ENCODE measurements at places on chromosomes 12 and 14.

DNA sequence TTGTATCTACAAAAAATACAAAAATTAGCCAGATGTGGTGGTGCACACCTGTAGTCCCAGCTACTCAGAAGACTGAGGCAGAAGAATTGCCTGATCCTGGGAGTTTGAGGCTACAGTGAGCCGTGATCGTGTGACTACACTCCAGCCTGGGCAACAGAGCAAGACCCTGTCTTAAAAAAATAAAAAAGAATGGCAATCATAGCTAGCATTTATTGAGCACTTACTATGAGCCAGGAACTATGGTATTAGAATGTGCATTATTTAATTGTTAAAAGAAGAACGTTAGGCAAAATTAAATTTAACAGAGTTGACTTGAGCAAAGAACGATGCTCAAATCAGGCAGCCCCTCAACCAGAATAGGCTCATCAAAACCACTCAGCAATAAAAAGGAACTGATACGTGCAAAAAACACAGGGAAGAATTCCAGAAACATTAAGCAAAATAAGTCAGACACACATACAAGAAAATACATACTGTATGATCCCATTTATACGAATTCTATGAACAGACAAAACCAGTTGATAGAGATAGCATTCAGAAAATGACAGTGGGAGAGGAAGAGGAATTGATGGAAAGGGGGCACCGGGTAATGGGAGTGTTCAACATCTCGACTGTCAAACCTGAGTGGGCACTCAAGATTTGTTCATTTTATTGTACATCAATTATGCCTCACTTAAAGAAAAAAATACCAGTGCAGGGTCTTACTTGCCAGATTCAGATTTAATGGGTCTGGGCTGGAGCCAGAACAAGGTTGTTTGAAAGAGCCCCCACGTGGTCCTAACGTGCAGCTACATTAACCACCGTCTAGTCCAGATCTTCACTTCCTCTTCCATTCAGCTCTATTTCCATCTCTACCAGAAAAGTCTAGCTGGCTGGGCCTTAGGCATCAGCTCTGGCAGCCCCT is 8.0 kb downstream of the SCNN1A start:
- DNase-seq = no peak

DNA sequence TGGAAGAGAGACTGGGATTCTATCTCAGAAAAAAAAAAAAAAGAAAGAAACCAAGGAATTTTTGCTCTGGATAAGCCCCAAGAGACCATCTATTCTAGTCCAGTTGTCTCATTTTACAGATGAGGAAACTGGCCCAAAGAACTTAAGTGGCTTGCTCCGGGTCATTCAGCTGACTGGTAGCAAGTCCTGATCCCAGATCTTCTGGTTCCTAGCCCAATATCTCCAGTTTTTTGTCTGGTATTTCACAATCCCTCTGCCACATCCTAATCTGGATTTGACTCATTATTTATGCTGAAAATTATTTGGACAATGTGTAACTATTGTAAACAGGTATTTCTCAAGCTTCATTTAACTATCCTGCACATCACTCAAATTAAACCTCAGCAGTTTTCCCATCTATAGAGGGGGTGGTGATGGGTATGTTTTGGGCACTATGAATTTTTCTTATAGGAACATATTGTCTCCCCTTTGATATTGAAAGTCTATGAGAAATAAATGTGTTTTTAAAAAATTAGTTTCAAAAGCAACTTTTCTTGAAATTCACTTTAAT is 43.4 kb downstream of the PPP2R5E start:
- DNase-seq = no peak

DNA sequence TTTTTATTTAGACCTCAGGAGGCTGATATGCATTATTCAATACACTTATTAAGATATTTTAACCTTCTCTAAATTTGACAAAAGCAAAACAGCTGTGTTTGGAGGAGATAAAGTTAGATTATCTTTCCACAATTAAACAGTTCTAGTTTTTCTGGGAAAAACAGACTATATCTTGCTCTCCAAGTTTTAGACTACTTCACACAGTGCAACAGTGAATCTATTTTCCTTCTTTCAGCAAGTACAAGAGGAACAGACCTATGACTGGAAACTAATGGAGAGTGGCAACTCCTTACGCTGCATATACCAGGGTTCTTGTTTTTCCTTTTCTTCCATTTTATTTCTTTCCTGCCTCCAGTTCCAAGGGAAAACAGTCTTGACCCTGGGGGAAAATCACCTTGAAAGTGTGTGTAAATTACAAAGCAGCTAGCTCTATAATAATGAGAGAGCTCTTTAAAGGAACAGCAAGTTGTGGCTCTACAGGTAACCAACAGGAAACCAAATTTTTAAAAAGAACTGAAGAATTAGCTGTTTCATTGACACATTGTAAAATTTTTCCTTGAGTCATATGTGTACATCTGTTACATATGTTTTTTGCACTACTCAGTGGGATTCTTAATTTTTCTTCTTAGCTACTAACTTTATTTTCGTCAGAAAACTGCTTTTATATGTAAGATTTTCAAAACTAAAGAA is 27.4 kb downstream of the DNM1L start:
- DNase-seq = no peak

- DNase-seq = no peak
Observed at GRCh38 chr12:10068644-10069043, 30.1 kb downstream of the CLEC1A start.

DNA sequence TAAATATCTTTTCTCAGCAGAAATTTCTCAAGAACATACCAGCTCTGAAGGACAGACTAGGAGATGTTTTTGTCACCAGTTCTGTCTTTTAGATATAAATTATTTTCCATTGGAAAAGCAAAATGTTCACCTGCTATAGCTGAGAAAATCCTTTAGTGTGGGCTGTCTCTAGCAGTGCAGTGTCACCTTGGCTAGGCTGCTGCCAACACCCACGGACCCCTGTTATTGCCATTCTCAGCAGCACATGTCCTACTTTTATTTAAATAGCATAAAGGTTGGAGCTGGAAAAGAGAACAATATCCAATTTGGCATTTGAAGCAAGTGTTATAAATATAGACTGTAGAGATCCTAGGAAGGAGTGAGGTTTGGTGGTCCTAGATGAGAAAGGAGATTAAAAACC is 156.4 kb downstream of the TPH2 start:
- DNase-seq = no peak

DNA sequence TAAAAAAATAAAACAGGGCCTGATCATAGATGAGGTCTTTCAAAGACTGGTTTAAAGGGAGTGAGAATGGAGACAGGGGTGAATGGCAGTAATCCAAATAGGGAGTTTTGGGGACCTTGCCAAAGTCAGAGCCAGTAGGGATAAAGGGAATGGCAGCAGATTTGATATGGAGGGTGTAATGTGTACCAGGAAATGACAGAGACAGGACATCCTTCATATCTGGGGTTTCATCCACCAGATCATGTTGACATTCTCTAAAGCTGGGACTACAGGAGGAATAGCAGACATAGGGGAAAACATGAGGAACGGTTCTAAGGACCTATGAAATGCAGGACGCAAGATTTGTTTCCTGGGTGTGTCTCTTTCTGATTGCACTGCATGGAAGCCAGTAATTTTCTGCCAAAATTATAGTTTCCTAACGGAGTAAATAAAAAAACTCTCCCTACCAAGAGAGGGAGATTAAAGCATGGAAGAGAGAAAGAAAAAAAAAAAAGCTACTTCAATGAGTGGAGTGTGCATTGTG is 169.9 kb downstream of the PRKD1 start:
- no peak for DNase-seq

DNA sequence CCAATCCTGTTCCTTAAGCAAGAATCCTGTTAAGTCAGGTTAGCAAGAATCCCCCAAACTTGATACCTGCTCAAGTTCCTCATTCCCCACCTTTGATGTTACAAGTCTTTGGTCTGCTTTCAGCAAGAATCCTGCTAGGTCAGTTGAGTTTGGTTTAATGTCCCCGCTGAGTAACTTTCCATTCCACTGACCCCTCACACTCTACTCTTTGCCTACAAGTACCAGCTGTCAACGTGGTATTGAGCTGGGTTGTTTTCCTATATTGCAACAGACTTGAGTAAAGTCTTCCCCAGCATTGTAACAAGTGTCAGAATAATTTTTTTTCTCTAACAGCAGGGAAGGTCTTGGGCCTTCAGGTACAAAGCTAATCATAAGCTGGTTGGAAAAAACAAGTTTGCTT is 6.3 kb downstream of the PPM1H start:
- no peak for DNase-seq

DNA sequence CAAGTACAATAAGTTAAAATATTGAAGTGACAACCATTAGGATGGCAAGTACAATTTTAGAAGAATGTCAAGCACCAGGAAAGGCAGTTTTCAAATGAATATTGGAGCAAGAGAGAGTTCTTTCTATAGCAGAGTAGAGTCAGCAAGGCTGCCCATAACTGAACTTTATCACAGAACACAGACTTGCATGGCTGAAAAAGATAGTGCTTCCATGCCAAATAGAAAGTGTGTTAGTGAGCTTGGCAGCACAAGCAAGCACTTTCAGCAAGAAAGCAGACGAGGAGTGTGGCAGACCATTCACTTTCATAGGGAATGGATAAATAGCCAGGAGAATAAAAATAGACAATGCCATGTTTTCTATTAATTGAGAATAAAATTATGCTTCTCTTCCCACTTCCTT is 647.0 kb upstream of the MGAT4C start:
- DNase-seq = no peak

DNA sequence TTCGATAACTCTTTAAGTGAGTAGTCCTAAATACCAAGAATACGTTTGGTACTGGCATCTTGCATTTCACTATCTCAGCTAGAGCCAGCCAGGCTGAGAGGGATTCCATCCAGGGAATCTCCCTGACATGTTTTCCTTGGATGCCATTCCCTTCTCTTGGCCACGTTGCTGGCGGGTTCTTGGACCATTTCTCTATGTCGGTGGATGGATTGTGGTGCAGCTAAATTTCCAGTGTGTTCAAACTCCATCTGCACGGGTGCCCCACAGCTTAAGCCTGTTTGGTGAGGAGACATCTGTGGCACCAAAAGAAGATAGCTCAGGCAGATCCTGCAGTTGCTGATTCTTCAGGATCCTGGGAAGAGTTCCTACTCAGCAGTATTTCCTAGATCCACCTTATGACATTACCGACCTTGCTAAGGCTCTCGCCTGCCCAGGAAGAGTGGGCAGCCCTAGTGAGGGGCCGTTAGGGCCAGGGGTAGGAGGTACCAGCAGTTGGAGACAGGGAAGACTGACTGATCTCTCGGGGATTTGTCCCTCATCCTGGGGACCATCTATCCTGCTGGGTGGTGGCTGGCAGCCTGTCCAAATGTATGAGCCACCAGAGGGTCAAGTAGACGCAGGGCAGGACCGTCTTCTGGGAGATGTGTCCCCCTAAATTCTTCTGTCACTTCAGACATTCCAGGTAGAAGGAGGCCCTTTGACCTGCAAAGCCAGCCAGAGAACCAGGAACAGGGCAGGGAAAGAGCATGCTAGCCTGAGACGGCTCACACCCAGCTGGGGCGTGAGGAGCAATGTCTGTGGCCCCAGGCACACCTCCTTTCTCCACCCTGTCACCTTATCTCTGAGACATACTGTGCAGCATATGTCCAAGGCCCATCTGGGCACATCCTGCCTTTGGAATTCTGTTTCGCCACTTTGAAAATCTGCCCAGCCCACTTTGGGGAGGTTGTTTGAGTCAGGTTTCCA is 72.6 kb upstream of the CAPRIN2 start:
- no peak for DNase-seq

- no peak for DNase-seq
Observed at GRCh38 chr12:112191840-112192321, 66.5 kb downstream of the TRAFD1 start.

GRCh38 chr12:1650260-1650977 is 21.4 kb downstream of the WNT5B start:
- DNase-seq = no peak

- DNase-seq = no peak
Observed at GRCh38 chr12:119204131-119204530, 25.4 kb downstream of the HSPB8 start.

DNA sequence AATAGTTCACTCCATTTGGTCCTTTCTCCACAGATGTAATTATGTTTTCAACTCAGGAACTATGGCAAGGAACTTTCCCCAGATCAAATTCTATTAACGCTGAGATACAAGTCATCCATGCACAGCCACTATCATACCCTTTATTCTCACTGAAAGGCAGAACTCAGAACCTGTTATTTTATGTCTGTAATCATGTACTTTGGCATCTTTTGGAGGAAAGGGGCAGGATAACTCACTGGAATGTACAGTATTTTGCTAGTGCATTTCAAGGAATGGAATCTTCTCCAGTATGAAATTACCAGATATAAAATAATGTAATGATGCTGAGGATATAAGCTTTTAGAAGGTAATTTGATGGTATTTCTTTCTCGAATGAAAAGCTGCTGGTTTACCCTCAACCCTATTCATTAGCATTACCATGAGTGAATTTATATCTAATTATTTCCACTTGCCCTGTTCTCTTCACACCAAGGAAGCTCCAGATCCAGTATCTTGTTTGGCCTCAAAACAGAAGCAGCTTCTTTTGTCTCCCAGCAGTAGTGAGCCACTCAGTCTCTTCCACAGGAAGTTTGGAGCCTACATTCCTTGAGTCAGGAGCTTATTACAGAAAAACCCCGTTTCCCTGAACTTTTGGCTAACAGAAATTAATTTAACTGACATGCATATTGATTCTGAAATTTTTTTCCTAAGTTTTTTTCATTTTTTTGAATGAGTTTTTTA is 10.0 kb upstream of the AMHR2 start:
- DNase-seq = no peak

GRCh38 chr14:77582511-77582910 is 33.9 kb downstream of the SPTLC2 start:
- DNase-seq = no peak

DNA sequence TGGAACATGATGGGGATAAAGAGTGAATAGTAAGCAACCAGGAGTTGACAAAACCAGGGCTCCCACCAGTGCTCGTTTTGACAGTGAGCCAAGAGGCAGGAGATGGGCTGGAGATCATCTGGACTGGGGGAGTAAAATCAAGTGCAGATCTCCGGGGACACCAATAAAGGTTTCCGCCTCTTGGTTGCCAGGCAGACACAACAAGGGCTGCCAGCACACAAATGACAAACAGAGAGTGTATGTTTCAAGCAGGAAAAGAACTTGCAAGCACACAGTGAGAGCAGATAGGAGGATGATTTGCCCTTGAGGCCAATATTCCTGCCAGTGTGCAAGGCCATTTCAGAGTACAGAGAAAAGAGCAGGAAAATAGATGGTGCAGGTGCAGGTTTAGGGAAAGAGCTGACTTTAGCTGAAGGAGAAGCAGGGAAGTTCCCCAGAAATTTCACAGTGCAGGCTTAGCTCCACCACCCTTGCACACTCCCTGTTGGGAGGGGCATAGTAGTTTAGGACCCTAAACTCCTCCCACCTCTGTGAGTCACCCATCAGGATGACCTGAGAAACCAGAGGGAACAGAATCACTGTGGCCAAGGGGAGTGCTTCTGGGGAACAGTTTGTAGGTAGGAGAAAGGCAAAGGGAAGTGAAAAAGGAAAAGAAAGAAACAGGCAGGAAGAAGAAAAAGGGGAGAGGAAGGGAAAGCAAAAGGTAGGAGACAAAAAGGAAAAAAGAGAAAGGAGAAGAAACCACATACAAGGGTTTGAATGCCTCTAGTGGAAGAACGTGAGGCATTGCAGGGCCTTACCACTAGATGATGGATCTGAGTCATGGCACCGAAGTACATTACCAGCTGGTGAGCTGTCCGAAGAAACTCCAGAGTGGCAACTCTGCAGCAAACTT is 404.4 kb downstream of the SLC6A15 start:
- DNase-seq = no peak

Measured in stimulated activated CD4-positive, alpha-beta T cell treated with anti-CD3 and anti-CD28 coated beads, Interleukin-12 subunit alpha, Interleukin-12 subunit beta, amount 100 ng/mL, for 24 hours (primary cell).